Naive thymus-derived CD4-positive, alpha-beta T cell (primary cell): ENCODE measurements at places on chromosomes 7 and 10.

- DNase-seq, result no peak
- H3K4me3 ChIP-seq, result no peak overlapping the region
- no peaks in the 10 kb centered on the region for H3K27me3 ChIP-seq
- H3K36me3 ChIP-seq, result no peaks in the 10 kb centered on the region
Observed at GRCh38 chr7:55360486-55360885, 4.7 kb upstream of the LANCL2 start.

DNA sequence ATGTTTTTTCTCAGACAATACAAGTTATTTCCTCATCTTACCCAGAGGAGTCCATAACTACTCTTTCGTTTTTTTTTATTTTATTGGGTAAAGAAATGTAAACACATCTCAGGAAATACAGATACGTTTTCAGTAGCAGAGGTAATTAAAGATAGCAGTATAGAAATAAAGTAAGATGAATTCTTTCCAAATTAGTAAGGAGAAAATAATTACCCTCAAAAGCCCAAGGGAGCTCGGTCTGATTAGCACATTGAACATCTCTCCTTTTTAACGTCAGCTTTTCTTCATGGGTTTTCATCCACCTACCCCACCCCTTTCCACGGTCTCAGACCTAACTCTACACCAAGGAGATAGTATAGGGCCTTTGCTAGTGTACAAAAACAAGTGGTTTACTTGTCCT is 294.2 kb downstream of the GRID1 start:
- H3K27me3 ChIP-seq, result no peaks in the 10 kb centered on the region
- no peaks in the 10 kb centered on the region for H3K36me3 ChIP-seq
- no peak overlapping the region for H3K4me3 ChIP-seq
- DNase-seq, result no peak
- no peak overlapping the region for H3K27ac ChIP-seq
- no peaks in the 10 kb centered on the region for H3K4me1 ChIP-seq

- no peaks in the 10 kb centered on the region for H3K36me3 ChIP-seq
- no peaks in the 10 kb centered on the region for H3K27me3 ChIP-seq
- H3K27ac ChIP-seq, result no peak overlapping the region
- no peak overlapping the region for H3K4me3 ChIP-seq
Observed at GRCh38 chr10:100413173-100413572, 49.6 kb upstream of the WNT8B start.

- no peak for DNase-seq
- H3K27me3 ChIP-seq, result no peaks in the 10 kb centered on the region
- H3K4me3 ChIP-seq, result no peak overlapping the region
Observed at GRCh38 chr10:75208181-75208580, 2.4 kb upstream of the VDAC2 start.
